Mucosa of gallbladder (tissue), 1 donor: ENCODE measurements at places on chromosomes 3 and 15. TPM values are rescaled to one million over a fixed set of nuclear protein-coding genes. Genes with fewer than 3 reads are reported as not detected.
A peak's percentile ranks its signal among the peaks of the same experiment; 100 is the strongest.

FANCD2OS gene
- not detected for total RNA-seq

IL16 gene
- 16.5 TPM for total RNA-seq

KCNH8 gene
- total RNA-seq: 0.89 TPM

CACNA2D2 gene
- 1.8 TPM for total RNA-seq

TAMM41 gene
- 17.5 TPM for total RNA-seq

IFRD2 gene
- 74.8 TPM for total RNA-seq

DNA sequence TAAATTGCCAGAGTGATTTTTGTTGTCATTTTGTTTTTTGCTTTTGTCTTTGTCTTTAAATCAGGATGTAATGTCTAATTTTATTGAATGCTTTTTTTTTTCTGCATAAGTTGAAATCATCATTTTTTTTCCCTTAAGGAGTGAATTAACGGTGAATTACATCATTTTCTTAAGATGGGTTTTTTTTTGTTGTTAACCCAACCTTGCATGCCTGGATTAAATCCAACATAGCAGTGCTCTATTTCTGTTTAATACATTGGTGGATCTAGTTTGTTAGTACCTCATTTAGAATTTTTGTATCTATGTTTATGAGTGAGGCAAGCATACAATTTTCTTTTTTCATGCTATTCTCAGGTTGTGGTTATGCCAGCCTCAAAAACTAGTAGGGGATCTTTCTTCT lies 186.4 kb upstream of the TMC3 start:
- no peak for DNase-seq

- no peak for DNase-seq
These were observed 5.3 kb downstream of the SNX22 start for GRCh38 chr15:64156652-64157331.

GRCh38 chr3:147538034-147538433 lies 128.9 kb downstream of the ZIC1 start:
- DNase-seq: no peak

GRCh38 chr15:52527911-52528563 lies 643 bp downstream of the MYO5A start:
- DNase-seq: peak; percentile 11

- no peak for DNase-seq
These were observed 62.6 kb upstream of the PRR20G start for GRCh38 chr3:127350172-127351050.

- DNase-seq: no peak
These were observed 102.8 kb downstream of the FRMD5 start for GRCh38 chr15:44092221-44092620.
